Bronchial epithelial cell (primary cell): ENCODE measurements at places on chromosomes 4 and X. TPM values are rescaled to one million over a fixed set of nuclear protein-coding genes. Genes with fewer than 3 reads are reported as not detected.
A peak's percentile ranks its signal among the peaks of the same experiment; 100 is the strongest.

OTC gene
- total RNA-seq = not detected in 2 replicates

KDR gene
- under 0.01 TPM in 1 of 2 replicates, not detected in the other for total RNA-seq

IL1RAPL1 gene
- total RNA-seq = not detected in 2 replicates

CCDC149 gene
- total RNA-seq = 4.2 and 5.1 TPM in 2 replicates

TLR1 gene
- 0.13 and 0.26 TPM in 2 replicates for total RNA-seq

PRSS12 gene
- 24.2 and 33.7 TPM in 2 replicates for total RNA-seq

SERTM2 gene
- total RNA-seq = under 0.01 TPM in 1 of 2 replicates, not detected in the other

NIPAL1 gene
- 6.6 and 9.3 TPM in 2 replicates for total RNA-seq

TMEM31 gene
- not detected in 2 replicates for total RNA-seq

PPEF2 gene
- total RNA-seq = under 0.01 TPM in 1 of 2 replicates, not detected in the other

ELF4 gene
- 9.0 and 11.5 TPM in 2 replicates for total RNA-seq

- DNase-seq = no peak
These were observed 302.3 kb upstream of the IGFBP7 start for GRCh38 chr4:57412259-57413054.

DNA sequence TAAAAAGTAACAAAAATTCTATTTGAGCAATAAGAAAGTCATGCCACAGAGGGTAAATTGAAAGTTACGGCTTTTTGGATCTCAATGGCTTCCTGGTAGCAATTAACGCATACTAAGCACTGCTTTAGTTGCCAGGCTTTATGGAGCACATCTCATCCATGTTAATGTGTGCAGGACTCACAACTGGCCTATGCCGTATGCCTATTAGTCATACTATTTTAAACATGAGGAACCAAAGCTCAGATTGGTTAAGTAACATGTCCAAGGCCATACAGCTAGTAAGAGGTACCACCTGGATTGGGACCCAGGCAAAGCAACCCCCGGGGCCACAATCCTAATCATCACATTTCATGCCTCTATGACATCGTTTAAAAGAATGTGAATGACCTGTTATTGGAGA, 17.1 kb downstream of the DAPP1 start:
- DNase-seq = peak; percentile 37

DNA sequence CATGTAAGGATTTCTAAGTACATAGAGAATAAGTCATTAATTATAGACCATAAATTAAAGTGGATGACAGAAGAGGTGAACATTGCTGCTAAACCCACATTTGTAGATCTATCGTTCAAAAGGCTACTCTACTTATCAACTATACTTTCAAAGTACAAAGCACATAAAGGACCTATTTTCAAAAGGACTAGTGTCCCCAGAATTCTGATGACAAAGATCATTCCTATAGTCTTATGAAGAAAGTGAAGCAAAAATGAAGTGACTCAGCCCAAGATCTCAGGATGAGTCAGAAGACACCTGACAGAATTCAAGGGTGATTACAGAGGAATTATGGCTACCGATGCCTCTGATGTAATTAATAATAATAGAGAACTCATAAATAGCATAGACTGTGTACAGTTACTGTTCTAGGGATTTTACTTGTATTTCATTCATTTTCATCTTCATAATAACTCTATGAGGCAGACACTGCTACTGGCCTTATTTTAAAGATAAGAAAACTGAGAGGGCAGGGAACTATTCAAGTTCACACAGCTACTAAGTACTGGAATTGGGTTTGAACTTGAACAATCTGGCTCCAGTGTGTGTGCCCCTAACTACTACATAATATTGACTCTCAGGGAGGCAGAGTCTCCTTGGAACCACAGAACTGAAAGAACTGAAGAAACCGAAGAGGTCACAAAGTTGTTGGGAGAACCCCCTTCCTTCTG, 17.1 kb downstream of the USP46 start:
- peak; percentile 93 for DNase-seq

DNA sequence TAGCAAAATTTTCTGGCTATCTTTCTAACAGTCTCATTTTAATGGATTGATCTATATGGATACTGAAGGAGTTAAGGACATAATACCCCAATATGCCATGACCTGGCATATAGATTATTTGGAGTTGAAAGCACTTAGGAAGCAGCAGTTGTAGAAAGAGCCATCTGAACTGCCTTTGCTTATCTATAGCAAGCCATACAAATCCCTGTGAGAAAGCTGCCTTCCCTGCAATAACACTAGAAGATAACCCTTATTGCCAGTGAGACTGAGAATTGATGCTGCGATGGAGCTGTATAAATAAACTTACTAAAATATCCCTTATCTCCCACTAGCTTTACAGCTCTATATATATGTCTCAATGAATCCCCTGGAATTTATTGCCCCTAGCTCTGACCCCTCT, 346.3 kb downstream of the TECRL start:
- DNase-seq = no peak

DNA sequence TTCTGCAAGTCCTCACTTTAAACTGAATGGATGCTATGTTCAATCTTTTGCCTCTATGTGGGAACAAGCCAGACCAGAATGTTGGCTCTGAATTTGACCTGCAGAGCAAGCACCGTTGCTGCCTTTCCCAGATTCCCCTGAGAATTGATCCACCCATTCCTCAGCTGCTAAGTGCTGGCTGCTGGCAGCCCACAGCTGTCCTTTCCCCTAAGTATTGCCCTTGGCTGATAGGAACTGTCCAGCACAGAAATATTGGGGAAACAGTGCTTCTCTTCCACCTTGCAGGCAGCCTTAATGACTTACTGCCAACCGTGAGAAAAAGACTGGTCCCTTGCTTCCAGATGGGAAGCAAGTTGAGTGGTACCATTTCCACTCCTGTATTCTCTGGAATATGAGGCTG, 475.9 kb downstream of the PDHA2 start:
- no peak for DNase-seq

- DNase-seq = peak; percentile 40
These were observed 6.5 kb downstream of the NEUROG2 start for GRCh38 chr4:112509243-112510141.

DNA sequence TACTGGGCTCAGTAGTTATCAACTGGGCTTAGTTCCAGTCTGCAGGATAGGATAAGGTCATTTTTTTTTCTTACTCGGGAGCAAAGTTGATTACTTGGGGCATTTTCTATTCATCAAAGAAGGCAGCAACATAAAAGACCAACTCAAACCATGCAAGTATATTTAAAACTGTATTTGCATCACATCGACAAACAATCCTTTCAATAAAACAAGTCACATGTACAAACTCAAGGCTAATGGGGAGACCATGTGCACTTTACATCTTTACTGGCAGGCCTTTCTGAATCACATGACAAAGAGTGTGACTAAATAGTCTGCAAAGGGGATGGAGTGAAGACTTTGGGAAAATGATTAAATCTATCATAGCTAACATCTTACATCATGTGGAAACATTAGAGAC, 610.4 kb upstream of the BOD1L1 start:
- DNase-seq = no peak

- DNase-seq = no peak
These were observed 111.4 kb downstream of the SORBS2 start for GRCh38 chr4:185700630-185701029.

DNA sequence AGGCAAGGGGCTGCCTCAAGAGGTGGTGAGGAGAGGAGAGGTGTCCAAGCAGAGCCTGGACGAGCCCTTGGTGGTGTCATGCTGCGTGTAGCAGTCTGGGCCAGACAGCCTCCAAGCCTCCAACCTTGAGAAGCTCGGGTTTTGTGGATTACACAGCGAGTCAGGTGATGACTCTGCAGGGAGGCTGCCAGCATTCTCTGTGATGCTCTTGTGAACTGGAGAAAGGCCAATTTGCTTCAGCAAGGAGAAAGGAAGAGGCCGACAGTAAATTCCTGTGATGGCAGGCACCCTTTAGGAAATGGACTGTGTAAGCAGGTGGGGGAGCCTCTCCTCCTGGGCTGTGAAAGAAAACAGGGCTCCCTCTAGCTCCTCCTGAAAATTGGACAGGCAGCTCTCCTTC, 36.0 kb upstream of the CD99L2 start:
- peak; percentile 53 for DNase-seq

DNA sequence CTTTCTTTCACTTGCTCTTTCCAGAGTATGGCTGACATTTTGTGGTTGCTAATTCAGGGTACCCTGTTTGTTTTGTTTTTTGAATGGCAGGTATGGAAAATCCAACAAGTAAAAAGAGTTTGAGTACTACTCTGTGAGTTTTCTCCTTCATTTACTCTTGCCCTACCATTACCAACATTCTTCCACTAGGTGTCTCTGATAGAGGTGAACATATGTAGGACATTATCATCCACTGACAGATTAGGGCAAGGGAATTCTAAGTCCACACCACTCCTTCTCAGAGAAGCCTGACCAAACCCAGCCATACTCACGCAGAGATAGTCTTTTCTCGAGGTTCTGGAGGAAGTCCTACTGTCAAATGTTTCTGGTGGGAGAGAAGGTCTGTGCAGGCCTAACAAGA, 36.7 kb upstream of the HDAC8 start:
- peak; percentile 28 for DNase-seq

DNA sequence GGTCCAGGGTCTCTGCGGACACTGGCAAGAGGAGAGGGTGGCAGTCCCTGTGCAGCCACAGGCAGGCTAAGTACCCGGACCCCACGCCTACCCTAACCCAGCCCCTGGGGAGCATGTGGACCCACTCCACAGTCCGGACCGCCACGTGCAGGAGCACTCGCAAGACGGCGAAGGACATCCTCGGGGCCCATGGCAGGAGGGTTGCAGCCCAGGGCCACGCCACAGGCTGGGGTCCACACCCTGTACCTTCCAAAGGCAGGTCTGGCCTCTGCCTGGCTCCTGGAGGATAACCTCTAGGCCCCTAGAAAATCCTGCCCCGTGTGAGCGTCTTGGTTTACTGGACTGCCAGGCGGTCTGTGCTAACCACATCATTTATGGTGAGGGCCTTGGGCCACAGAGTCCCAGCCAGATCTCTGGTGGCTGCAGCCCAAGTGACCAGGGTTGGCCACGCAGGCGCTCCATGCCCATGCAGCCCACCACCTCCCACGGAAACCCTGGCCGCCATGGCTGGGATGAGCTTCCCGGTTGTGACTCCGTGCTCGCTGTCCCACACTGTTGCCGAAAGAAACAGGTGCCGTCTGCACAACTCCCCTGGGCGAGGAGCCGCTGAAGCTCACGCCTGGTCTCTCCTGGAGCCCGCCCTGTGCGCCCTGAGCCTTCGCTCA, 10.0 kb downstream of the CCNQ start:
- DNase-seq = no peak

- peak; percentile 69 for DNase-seq
These were observed 19.3 kb upstream of the CPE start for GRCh38 chr4:165359506-165359905.

GRCh38 chrX:69309074-69309792, 144.0 kb upstream of the PJA1 start:
- DNase-seq = no peak

DNA sequence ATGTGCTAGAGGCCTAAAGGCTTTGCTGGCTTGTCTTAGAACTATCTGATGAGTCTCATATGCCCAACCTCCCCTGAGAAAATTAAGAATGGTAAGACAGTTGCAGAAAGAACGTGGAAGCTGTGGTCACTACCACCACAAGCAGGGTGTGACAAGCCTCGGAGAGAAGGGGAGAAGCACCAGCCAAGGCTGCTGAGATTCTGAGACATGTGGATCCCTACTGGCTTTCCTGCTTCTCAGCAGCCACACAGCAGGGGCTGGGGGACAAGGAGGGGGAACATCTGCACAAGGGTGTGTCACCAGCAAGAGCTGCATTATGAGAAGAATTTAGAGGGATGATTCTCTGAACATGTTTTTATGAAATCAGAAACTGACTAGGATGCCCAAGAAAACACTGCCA, 19.4 kb downstream of the TAPT1 start:
- DNase-seq = no peak

DNA sequence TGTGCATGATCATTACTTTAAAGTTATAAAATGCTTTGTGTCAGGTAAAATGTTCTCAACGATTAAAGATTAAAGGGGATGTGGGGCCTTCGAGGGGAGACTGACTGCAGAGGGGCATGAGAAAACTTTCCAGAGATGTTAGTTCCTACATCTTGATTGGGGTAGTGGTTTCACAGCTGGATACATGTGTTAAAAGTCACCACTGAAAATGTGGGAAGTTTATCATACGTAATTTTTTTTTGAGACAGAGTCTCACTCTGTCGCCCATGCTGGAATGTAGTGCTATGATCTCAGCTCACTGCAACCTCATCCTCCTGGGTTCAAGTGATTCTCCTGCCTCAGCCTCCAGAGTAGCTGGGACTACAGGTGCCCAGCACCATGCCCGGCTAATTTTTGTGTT, 79.5 kb downstream of the RBM47 start:
- DNase-seq = no peak

- DNase-seq = no peak
These were observed 8.5 kb downstream of the PCDH10 start for GRCh38 chr4:133157460-133158160.

- no peak for DNase-seq
These were observed 61.4 kb downstream of the SHISA3 start for GRCh38 chr4:42458657-42459056.

DNA sequence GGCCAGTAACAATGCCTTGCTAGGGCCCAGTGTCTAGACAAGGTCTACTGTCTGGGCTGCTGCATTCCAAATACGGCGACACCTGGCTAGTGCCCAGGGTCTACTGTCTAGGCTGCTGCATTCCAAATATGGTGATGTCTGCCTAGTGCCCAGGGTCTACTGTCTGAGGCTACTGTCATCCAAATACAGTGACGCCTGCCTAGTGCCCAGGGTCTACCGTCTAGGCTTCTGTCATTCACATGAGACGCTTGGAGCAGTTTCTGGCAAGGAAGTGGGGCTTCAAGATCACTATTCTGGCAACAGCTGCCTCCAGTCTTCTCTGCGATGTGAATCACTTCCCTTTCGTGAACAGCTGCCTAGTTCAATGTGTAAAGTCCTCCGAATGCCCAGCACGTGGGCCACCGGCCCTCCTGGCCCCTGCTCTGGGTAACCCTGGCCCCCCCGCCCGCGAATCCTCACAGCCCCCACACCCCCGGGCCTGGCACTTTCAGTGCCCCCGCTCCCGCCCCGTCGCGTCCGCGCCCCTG, 12.7 kb downstream of the ACOX3 start:
- DNase-seq = peak; percentile 39

GRCh38 chr4:137960371-137961050, 281.6 kb downstream of the SLC7A11 start:
- DNase-seq = peak; percentile 89

DNA sequence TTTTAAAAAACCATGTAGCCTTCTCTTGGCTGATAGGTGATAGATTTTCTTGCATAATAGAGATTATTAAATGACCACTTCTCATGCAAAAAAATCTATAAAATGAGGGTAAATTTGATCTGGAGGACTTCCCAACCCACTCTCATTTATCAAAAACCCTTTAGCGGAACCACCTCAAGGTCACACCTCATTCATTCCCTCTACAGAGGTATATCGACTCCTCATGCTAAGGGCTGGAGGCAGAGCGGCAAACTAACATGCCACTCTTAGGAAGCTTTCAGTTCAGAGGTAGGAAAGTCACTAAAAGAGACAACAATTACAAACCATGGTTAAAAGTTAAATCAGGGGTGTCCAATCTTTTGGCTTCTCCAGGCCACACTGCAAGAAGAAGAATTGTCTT, 90.0 kb downstream of the COX7B2 start:
- DNase-seq = no peak

- peak; percentile 2 for DNase-seq
These were observed 645 bp downstream of the AMMECR1 start for GRCh38 chrX:110317061-110317819.

GRCh38 chr4:32462944-32463343, 1742.8 kb downstream of the PCDH7 start:
- DNase-seq = peak; percentile 38

- DNase-seq = no peak
These were observed 46.9 kb upstream of the MSANTD1 start for GRCh38 chr4:3201718-3202702.
